Diencephalon (tissue), 1 donor: ENCODE measurements at places on chromosomes 3 and 15. TPM values are rescaled to one million over a fixed set of nuclear protein-coding genes. Genes with fewer than 3 reads are reported as not detected.

SLC28A1 gene
- 0.23 TPM for total RNA-seq

CLDN16 gene
- 0.46 TPM for total RNA-seq

SAMMSON gene
- 0.23 TPM for total RNA-seq

CKMT1A gene
- 19.6 TPM for total RNA-seq

ARIH2 gene
- 70.6 TPM for total RNA-seq

GPR27 gene
- total RNA-seq: 42.0 TPM

APOD gene
- total RNA-seq: 10.6 TPM

WNT5A gene
- total RNA-seq: 16.4 TPM

MYRIP gene
- 13.8 TPM for total RNA-seq

LEKR1 gene
- 1.6 TPM for total RNA-seq

CRYGS gene
- total RNA-seq: 2.1 TPM
